NAMALWA (cell line): ENCODE measurements at places on chromosomes 11 and 22.

DNA sequence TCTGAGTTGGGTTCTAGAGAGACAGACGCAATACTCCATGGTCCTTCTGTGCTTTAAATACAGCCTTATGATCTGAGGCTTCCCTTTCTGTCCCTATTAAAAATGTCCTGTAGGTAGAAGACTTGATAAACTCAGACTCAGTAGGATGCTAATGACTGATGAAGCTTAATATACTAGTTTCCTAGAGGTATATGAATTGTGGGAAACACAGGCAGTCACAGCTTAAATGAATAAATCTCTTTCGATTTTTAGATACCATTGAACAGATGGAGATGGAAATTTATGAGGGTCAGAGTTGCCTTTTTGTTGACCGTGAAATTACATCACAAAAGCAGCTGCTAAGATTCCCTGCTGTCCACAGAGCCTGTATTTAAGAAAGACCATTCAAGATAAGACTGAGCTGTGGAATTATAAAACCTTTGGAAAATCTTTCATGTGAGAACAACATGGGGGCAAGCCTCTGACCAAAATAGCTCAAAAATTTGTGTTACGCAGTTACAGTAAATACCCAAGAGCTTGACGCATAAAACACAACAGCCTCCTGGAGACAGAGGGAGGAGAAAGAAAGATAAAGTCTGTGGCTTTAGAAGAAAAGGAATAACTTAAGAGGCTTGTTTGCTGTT, 172.3 kb downstream of the AASDHPPT start:
- no peak for DNase-seq

DNA sequence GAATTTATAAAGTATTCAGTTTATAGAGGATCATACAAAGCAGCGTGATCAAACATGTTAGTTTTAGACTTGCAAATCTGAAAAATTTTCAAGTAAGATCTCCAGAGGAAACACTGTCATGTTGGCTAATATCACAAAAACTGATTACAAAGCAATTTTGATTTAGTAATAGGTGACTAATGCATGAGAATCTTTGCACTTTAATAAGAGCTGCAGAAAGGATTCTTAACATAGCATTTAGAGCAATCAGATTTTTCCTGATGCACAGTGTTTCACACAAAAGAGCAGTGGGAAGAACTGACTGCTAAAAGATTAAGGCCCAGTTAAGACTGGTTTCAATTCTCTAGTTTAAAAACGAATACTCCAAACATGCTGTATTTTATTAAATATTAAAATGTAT, 321.2 kb downstream of the GUCY1A2 start:
- no peak for DNase-seq

DNA sequence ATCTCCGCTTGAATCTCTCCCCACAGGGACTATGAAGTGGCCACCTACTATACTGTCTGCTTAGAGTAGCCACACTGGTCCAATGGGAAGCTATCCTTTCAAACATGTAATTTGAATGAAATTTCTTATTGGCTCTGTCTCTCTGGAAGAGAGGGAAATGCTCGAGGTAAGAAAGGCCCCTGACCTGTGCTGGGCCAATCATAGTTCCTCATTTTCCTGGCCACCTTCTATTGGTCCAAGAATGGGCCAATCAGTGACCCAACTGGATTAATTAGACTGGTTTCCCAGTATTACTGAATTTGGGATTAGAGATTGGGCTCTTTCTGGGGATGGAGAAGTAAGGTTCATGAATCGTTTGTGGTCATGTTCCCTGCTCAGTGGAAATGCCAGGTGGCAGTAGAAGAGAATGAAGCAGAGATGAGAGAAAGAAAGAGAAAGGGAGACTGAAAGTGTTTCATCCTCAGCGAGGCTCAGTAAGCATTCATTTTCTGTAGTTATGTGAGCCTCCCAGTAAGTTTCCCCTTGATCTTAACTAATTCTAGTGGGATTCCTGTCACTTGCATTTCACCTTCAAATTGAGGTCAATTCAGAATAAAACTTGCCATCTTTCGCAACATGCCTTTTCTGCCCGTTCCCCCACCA, 8.4 kb upstream of the MMP20 start:
- DNase-seq: no peak

- no peak for DNase-seq
Observed at GRCh38 chr11:111774955-111775710, 8.9 kb upstream of the PPP2R1B start.

DNA sequence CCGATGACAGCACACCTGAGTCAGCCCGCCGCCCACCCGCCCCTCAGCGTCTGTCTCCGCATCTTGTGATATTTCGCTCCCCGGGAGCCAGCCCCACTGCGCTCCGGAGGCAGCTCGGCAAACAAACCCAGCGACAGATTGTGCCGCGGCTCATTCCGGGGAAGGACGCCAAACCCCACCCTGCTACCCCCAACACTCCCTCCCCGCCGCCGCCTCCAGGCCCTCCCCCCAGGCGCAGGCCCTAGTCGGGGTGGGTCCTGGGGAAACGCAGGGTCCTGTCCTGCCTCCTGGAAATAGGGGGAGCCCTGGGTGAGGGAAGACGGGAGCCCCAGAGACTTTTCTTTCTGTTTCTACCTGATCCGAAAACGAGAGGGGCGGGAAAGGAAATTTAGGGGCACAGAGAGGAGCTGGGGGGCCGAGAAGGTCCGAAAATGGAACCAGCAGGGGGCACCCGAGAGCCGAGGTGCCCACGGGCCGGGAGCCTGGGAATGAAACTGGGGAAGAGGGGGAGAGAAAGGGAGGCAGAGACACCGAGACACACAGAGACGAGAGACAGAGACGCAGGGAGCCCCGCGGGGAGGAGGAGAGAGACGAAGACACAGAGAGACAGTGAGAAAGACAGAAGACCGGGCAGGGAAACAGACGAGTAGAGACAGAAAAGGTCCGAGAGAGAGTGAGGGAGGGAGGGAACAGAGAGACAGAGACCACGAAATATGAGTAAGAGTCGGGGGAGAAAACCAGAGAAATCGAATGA, 1.7 kb upstream of the RTN4RL2 start:
- DNase-seq: no peak

GRCh38 chr22:36323855-36324331, 63.9 kb downstream of the MYH9 start:
- no peak for DNase-seq

DNA sequence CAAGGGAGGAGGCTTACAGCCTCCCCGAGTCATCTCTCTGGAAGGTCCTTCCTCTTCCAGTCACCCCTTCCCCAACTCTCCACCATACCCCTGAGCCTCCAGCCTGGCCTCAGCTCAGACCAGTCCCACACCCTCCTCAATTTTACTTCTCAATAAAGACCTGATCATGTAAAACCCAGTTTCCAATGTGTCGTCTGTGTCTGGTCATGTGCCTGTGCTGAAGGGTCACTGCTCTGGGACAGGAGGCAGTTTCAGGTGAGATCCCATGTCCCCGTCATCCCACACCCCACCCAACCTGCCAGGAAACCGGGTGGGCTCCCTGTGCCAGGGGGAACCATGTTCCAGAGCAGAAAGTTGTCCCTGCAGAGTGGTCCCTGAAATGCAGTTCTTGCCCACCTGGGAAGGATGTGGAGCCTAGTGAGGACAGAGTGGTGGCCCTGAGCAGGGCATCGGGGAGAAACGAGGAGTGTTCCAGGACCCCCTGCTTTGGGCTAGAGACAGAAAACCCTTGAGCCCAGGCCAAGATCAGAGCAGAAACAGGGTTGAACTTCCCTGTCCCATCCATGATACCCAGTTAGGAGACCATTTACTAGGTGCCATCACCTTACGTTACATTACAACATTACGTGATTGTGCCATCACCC, 19.4 kb downstream of the IGLL5 start:
- DNase-seq: peak; percentile 75

- no peak for DNase-seq
Observed at GRCh38 chr11:96303064-96303463, 39.9 kb downstream of the MAML2 start.
